ENCODE measurements at places on chromosomes 16 and 17.

- no peak for DNase-seq
These were observed 69.2 kb upstream of the ALOX12 start for GRCh38 chr17:6926667-6927066.

DNA sequence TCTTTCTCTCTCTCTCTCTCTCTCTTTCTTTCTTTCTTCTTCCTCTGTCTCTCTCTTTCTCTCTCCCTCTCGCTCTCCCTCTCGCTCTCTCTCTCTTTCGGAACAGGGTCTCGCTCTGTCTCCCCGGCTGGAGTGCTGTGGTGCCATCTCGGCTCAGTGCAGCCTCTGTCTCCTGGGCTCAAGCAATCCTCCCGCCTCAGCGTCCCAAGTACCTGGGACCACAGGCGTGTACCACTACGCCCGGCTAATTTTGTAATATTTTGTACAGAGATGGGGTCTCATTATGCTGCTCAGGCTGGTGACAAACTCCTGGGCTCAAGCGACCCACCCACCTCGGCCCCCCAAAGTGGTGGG, 12.7 kb upstream of the KLHDC4 start:
- DNase-seq = no peak

DNA sequence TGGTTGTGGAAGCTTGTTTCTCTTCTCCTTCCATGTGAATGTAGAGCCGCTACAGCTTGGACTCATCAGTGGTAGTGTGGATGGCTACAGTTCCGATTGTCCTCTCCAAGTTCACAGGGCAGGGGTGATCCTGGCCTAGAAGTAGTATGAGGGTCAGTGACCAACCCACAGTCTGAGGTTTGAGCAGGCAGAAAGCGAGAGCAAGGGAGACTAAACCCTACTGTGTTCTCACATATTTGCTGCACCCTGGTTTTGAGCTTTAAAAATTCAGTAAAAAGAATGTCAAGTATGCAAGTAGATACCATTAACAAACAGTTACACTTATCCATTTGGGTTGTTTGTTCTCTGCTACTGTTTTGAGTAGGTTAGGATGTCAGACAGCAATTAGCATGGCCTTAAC, 148.9 kb downstream of the MRTFB start:
- DNase-seq = no peak

DNA sequence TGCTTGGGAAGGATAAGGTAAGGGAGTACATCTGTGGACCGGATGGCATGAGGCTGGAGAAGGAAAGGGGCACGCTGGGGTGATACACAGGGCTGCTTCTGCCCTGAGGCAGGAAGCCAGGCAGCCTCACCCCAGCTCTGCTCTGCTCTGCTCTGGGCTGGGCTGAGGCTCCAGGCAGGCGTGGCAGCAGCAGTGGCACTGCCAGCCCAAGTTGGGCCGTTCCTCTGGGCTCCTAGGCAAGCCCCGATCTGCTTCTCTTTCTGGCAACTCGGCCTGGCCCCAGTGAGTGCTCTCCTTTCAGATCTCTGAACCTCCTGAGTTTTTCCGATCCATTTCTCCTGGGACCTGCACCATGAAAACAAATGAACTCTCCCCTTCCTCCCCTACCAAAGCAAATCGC, 44.9 kb downstream of the VAC14 start:
- DNase-seq = no peak

DNA sequence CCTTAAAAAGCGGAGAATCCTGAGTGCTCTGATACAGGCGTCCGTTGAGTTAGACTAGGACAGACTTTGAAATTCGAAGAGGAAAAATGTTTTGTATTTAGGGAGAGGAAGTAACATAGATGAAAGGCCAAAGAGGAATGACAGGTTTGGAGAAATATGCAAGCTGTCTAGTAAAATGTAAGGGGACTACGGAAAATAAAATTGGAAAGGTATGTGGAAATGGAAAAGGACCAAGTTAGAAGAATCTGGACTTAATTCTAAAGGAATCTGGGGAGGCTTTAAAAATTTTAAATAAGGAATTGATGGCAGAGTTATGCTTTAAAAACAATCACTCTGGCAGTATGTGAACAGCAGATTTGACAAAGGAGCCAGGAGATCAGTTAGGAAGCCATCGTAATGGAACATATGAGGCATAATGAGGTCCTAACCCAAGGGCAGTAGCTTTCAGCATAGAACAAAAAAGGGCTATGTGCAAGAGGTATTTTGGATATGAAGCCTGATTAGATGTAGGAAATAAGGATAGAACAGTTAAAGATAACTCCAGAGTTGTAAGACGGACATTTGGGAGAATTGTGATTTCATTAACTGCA, 38.3 kb downstream of the CYB561 start:
- no peak for DNase-seq

- no peak for DNase-seq
These were observed 309 bp downstream of the FOXJ1 start for GRCh38 chr17:76140661-76141211.

DNA sequence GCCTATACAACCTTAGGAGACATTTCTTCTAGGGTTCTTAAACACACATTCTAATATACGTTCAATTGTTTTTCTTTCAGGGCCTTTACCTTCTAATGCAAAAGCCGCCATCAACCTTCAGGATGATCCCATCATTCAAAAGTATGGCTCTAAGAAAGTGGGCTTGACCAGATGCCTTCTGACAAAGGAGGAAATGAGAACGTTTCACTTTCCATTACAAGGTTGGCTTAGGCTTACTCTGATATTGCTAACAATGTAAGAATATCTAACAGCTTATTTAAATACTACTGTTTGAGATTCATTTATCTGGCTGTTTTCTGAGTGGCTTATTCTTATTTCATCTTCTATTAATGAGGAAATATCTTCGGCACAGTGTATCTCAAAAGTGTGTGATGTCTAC, 15.4 kb downstream of the REXO5 start:
- DNase-seq = no peak

GRCh38 chr16:48157302-48157701, 1.5 kb upstream of the ABCC12 start:
- no peak for DNase-seq

GRCh38 chr17:72126575-72127486, 6.0 kb downstream of the SOX9 start:
- no peak for DNase-seq

GRCh38 chr16:15723808-15724207, 73.8 kb downstream of the NDE1 start:
- DNase-seq = no peak

GRCh38 chr16:2048116-2048543, 345 bp downstream of the TSC2 start:
- no peak for DNase-seq

DNA sequence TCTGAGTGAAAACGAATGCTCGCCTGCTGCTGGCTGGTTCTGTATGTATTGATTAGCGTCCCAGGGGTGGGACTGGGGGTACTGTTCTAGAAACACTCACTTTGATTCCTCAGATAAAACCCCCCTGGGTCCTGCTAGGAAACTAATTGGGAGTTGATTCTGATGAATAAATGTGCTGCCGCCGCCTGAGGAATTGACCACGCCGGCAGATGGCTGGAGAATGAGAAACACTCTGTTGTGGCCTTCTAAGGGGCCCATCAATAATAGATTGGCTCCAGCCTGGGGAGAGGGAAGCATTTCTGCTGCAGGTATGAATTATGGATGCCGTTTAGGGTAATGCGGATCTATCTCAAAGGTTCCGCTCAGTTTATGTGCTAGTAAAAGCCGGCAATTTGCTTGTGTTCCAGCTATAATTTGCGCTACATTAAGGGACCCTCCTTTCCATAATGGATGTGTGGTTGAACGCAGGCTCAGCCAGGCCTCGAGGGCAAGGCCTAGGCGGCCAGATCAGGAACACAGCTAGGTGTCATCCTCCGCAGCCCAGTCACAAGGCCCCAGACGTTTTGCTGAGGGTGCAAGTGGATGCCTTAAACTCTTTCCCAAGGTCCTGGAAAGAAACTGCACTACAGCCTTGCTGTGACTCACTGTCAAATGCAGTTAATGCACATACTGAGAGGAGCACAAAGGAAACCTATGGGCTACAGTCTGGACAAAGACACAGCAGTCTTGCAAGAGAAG, 132.2 kb upstream of the HS3ST2 start:
- DNase-seq = no peak

- peak; percentile 67 for DNase-seq
These were observed 692 bp upstream of the SOCS1 start for GRCh38 chr16:11256661-11257130.

DNA sequence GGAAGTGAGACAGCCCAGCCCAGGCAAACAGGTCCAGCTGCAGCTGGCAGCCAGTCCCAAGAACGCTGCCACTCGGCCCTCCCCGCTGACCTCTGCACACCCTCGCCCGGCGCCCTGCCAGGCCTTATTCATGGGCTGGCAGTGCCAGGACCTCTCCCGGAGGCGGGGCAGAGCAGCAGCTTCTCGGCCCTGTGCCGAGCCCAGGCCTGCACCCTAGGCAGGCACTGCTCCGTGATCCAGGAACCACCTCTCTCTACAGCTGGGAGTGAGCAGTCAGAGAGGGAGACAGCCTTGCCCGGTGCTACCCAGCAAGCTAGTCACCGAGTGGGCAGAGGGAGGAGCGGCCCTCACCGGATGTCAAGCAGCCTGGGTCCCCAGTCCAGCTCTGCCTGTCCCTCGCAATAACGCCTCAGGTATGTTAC, 79.9 kb upstream of the CBX4 start:
- DNase-seq = no peak
